ENCODE measurements at places on chromosomes 11 and 22.

DNA sequence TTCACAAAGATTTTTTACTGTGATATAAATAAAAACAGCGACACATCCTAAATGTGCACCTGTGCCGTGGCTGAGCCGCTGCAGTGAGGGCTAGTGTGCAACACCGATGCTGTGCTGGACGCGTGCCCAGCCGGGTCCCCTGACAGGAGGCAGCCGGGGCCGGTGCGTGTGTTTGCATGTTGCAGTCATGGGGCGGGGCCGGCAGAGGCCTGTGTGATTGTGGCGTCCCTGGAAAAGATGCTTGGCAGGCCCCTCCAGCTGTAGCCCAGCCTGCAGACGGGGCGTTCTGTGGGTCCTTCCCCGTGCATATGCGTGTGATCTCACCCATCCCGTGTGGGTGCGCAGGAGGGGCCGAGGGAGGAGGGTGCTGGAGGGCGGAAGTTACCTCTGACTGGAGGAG, 30.6 kb downstream of the MUC6 start:
- DNase-seq = no peak

GRCh38 chr11:71447791-71448256, 369 bp downstream of the DHCR7 start:
- DNase-seq = peak; percentile 9

- no peak for DNase-seq
Measured at GRCh38 chr22:19105456-19105855, 16.8 kb downstream of the DGCR2 start.

DNA sequence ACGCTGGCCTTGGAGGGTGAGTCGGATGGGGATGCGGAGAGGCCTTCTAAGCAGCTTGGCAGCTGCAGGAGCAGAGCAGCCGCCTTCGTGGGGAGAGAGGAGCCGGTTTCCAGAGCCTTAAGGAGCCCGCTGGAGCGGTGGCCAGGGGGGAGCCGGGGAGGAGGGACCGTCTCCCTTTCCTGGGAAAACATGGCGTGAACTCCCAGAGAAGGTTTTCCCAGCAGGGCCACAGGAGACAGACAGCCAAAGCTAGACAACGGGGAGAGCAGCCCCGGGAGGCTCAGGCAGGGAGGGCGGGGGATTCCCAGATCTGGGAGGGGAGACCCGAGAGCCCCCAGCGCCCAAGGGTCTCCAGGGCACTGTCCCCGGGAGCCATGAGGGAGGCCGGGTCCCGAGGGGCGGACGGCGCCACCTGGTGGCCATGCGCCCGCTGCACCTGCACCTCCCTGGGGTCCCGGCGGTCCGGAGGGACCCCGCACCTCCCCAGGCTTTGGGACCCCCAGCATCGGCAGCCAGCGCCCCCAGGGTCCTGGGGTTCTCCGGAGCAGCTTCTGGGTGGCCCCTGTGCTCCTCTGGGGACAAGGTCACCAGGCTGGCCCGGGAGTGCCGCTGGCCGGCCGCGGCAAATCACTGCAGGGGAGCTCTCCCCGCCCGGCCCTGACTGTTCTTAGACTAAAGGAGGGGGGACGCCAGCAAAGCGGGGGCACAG, 2.4 kb upstream of the SYT8 start:
- DNase-seq = peak; percentile 61

- peak; percentile 8 for DNase-seq
Measured at GRCh38 chr11:129247135-129247534, 55.0 kb upstream of the ARHGAP32 start.

DNA sequence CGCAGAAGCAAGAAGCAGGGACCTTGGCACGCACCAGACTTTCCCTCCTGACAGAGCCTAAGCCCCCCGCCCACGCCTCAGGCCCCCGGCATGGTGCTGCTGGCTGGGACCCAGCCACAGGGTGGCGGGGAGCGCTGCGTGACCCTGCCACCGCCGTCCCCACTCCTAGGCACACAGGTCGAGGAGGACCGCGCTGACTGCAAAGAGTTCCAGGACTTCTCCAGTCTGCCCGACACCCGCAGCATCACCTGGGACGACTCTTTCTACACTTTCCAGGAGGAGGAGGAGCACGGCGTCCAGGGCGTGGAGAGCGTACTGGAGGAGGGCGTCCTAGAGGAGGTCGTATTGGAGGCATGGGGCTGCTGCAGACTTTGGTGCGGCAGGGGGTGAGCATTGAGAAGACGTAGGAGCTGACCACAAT, 103.7 kb downstream of the TRIM51G start:
- no peak for DNase-seq

GRCh38 chr11:109894242-109894641, 198.9 kb upstream of the ZC3H12C start:
- no peak for DNase-seq

DNA sequence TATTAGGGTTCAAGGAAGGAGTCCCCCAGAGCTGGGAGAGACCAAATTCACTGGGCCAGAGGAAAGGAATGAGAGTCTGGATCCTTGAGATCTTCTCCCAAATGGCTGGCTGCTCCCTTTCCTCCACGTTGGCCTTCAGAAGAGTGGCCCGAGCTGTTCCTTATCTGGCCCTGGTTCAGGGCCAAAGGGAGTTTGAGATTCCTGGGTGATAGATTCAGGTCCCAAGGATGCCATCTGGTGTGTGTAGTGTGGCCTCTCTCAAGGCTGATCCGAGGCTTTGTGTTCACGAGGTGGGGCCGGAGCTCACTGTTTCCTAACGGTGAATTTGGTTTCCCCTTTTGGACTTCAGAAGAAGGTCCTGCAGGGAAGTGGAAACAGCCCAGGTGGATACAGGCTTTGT, 17.4 kb upstream of the ABCC8 start:
- DNase-seq = no peak

DNA sequence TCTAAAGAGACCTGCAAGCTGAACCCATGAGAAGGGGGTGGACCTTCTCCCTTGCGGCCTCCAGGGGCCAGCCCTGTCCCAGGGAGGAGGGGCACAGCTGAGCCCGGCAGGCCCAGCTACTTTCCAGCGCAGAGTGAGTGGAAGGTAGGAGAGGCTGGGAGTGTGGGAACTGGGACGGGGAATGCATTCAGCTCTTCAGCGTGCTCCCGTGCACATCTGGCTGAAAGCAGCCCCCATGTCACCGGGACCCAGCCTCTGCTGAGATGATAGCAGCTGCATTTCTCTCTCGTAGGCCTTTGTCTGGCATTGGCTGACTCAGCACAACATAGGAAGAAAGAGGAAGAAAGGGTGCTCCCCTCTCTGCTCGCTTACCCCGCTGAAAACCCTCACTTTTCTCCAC, 951.5 kb downstream of the TBC1D22A start:
- no peak for DNase-seq

GRCh38 chr22:47151490-47151889, 389.0 kb downstream of the TBC1D22A start:
- no peak for DNase-seq

- DNase-seq = no peak
Measured at GRCh38 chr11:19511413-19512183, 201.0 kb upstream of the NAV2 start.

Measured in CD4-positive, alpha-beta memory T cell (primary cell).